Skeletal muscle cell (primary cell): ENCODE measurements at places on chromosomes 4 and X.

GRCh38 chrX:19606902-19607301 is 91.6 kb upstream of the MAP3K15 start:
- DNase-seq = no peak

DNA sequence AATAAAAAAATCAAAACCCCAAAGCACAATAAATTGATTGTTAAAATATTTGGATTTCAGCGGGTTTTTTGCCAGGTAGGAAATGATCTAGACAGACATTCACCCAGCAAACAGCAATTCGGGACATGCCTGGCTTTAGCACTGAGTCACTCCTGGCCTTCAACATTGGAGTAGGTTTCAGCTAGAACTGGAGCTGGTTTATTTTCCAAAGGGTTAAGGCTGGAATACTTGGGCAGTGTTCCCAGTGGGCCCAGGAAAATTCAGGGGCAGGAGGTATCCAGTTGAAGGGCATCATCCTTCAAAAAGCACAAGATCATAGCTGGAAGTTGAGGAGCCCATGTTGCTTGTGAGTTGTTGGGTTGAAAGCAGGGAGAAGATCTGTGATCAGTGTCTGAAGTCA is 41.0 kb downstream of the TXLNG start:
- DNase-seq = no peak

- no peak for DNase-seq
Measured at GRCh38 chrX:46912603-46913491, 626 bp downstream of the JADE3 start.

DNA sequence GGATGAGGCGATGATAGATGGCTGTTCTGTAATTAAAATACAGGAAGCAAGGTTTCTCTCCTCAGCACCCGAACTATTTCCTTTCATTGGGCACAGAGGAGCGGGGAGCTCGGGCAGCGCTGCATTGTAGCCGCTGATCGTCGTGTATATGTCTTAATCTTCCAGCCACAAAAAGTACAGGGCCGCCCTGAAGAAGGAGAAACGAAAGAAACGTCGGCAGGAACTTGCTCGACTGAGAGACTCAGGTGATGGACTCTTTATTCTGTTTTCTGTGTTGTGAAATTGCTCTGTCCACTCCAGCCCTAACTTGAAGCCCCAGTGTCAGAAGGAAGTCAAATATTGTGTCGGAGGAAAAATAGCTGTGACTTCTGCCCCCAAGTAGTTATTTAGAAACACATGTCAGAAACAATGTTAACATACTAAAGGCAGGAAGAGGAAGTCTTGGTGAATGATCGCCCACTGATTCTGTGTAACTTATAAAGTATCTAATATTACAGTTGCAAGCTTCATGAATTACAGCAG is 546 bp downstream of the ZRSR2 start:
- DNase-seq = no peak

DNA sequence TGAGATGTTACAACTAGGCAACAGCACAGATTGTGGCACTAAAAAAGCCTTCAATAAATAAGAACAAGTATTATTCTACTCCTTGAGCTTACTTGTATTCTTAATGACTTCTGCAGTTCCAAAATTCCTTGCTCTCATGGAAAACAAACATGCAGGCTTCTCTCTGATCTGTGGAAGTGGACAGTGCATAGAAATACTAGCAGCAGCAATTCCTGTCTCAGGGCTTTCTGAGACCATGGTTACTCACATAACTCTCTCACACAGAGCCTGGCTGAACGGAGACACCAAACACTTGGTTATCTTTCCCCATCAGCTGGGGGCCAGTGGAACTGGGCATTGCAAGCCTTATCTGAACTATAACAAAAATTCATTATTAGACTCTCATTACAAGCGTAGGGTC is 32.4 kb upstream of the HS6ST2 start:
- no peak for DNase-seq

DNA sequence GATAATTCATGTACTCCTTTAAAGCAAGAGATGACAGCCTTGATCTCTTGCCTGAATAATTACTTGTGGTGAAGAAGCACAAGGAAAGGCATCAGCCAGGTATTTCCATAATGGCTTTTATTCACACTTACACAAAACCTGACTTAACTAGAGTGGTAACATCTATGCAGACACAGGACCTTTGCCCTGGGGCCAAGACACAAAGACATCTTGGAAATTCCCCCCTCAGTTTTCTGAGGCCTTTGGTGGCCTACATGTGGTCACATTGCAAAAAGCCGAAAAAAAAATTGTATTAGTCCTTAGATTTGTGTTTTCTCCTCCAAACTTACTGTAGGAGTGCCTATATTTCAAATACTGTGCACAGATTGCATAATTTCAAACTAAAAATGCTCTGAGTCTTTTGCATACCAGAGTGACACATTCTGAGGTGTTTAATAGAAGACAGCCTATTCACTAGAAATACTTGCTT is 172.4 kb downstream of the PDGFC start:
- no peak for DNase-seq

GRCh38 chr4:37706032-37706431 is 19.9 kb upstream of the RELL1 start:
- DNase-seq = no peak

DNA sequence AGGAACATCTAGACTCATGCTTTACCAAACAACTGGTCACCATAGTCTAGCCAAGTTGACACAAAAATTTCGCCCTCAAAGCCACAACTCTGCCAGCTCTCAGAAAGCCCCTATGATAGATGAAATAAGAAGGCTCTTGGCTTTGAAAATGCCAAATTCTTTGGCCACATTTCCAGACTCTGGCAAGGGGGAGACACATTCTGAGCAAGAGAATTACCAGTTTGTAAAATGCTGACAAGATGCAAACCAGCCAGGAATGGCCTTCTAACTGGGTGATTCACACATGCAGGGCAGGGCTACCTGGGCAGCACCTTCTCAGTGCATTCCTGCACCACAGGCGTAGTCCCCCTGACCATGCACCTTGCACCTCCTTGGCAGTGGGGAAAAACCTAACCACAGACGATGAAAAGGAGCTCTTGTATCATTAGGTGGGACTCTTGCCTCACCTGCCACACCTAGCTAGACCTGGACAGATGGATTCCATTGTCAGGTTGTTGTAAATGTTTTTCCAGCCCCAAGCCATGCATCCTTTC is 77.4 kb upstream of the CPEB2 start:
- DNase-seq = no peak

DNA sequence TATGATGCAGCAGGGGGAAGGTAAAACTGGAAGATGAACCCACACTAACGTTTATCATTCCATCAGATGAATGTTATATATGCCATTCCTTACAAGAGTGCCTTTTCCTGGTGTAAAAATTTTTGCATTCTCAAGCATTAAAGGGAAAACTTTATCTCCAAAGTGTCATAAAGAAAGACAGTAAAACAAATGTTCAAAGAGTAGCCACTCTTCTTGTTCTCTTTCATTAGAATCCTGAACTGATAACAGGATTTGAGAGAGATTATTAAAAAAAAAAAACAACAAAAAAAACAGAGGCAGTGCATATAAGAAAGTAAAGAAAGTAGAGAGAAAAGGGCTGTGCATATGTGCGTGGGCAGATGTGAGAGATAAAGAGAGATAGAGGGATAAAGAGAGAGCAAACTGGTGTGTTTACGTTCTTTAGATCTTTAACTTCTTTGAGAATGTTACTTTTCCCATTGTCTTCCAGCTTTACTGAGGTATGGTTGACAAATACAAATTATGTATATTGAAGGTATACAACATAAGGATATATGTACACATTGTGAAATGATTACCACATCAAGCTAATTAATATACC is 275.4 kb downstream of the HS3ST1 start:
- DNase-seq = no peak

- no peak for DNase-seq
Measured at GRCh38 chr4:137543198-137543597, 10.9 kb upstream of the PCDH18 start.

DNA sequence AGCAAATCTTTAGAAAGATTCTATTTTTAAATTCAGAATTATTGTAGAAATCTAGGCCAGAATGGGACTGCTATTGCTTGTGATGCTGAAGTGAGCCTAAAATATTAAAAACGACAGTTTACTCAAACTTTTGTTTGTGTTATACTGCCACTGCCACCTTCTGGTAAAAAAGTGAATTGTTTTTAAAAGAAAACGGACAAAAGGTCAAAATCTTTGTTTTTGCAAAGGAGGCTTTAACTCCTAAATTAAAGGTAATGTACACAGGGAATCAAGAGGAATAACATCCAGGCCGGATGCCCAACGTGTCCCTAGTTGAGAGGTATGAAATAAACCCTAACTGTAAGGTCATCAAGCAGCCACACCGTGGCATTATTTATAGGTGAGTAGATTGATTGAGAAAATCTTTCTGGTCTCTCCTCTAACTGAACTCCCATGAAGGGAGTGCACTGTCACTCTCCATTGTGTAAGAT is 338.3 kb upstream of the GALNT7 start:
- DNase-seq = no peak

GRCh38 chr4:67035986-67036385 is 509.3 kb downstream of the CENPC start:
- no peak for DNase-seq

DNA sequence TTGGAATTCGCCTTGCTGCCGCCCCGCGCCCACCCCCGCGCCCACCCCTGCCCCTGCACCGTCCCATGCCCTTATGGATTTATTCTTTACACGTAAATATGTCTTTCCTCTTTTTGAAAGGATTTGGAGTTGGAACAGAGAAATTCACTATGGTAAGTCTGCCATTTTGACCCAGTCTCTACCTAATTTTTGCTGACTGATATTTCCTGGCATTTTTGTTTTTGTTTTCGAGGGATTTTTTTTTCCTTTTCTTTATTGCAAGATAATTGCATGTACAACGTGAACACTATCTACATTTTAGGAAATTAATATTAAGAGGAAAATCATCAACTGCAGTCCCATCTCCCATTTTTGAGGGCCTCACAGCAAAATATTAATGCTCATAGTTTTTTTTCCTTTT is 468 bp upstream of the SPIN2B start:
- no peak for DNase-seq

- DNase-seq = peak; percentile 6
Measured at GRCh38 chr4:66062044-66062443, 391.8 kb upstream of the EPHA5 start.

DNA sequence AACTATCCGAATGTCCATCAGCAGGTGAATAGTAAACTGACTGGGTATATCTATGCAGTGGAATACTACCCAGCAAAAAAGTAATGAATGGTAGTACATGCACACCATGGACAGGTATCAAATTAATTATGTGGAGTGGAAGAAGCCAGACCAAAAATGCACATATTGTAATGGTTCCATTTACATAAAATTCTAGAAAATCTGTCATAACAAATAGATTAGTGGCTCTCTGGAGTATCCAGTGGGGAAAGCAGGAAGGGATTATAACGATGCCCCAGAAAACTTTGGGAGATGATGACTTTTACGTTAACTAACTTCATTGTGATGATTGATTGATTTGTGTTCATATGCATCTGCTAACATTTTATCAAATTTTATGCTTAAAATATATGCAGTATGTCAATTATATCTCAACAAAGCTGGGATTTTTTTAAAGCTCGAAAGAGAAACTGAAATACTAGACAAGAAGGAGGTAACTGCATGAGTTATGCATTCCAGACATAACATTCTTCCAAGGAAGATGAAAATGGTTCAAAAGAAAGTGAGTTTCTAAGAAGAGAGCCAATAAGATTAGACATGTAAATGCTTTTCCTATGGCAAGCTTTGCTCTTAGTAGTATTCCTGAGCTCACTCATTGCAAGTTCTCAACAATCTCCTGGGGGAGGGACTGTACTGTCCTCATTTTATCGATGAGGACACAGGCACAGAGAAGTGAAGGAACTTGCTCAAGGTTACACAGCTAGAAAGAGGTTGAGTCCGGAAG is 58.6 kb upstream of the MSX1 start:
- no peak for DNase-seq

GRCh38 chr4:167028976-167029375 is 205.3 kb downstream of the SPOCK3 start:
- DNase-seq = no peak
